ENCODE measurements at places on chromosomes 7 and 10. TPM values are rescaled to one million over a fixed set of nuclear protein-coding genes. Genes with fewer than 3 reads are reported as not detected.

GRCh38 chr7:12805518-12805928, 118.1 kb downstream of the ARL4A start:
- H3K4me1 ChIP-seq = peaks cover 38% of the 10 kb centered on the region
- no peaks in the 10 kb centered on the region for H3K27me3 ChIP-seq
- H3K36me3 ChIP-seq = no peaks in the 10 kb centered on the region
- no peak overlapping the region for H3K27ac ChIP-seq
- no peak overlapping the region for H3K4me3 ChIP-seq

DNA sequence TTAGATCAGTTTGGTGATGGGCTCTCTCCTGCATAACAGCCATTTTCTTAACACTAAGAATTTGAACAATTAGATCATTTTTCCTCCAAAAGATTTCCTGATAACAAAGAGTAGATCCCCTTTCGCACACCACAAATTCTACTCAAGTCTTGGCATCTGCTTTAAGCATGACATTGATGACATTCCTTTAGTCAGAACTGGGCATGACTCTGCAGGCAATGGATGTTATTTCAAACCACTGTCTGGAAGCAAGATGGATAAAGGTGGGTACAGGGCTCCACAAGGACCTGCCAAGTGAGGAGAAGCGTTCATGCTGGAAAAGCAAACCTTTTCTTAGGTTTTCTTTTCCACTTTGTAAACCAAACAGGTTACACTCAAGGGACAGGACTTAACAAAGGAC, 123.5 kb downstream of the GLCCI1 start:
- H3K36me3 ChIP-seq = peaks cover 10% of the 10 kb centered on the region
- H3K4me3 ChIP-seq = no peak overlapping the region
- no peak for DNase-seq
- no peak overlapping the region for H3K27ac ChIP-seq
- H3K4me1 ChIP-seq = peaks cover 8% of the 10 kb centered on the region

DNA sequence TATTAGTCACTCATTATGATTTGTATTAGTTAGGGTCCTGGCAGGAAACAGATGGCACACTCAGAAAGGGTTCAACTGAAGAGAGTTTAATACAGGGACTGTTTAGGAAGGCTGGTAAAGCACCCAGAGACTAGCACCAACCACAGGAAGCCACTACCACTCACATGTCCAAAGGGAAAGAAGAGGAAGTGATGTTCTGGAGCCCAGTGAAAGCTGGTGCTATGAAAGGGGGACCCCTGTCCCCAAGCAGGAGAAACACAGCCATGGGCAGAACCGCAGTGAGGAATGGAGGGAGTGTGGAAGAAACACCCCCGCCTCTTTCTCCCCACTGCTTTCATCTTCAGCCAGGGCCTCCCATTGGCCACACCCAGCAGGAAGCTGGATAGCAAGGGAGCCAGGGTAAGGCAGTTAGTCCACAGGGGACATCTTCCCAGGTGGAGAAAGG, 3.2 kb upstream of the VSIR start:
- no peak overlapping the region for H3K4me3 ChIP-seq
- no peaks in the 10 kb centered on the region for H3K36me3 ChIP-seq
- H3K4me1 ChIP-seq = peaks cover 8% of the 10 kb centered on the region
- no peak for DNase-seq

GJD4 gene
- total RNA-seq = not detected

GRCh38 chr7:28105234-28105633, 75.4 kb downstream of the JAZF1 start:
- DNase-seq = no peak
- H3K4me3 ChIP-seq = no peak overlapping the region
- peaks cover 39% of the 10 kb centered on the region for H3K4me1 ChIP-seq
- no peaks in the 10 kb centered on the region for H3K36me3 ChIP-seq

GATAD1 gene
- total RNA-seq = 53.6 TPM

DNA sequence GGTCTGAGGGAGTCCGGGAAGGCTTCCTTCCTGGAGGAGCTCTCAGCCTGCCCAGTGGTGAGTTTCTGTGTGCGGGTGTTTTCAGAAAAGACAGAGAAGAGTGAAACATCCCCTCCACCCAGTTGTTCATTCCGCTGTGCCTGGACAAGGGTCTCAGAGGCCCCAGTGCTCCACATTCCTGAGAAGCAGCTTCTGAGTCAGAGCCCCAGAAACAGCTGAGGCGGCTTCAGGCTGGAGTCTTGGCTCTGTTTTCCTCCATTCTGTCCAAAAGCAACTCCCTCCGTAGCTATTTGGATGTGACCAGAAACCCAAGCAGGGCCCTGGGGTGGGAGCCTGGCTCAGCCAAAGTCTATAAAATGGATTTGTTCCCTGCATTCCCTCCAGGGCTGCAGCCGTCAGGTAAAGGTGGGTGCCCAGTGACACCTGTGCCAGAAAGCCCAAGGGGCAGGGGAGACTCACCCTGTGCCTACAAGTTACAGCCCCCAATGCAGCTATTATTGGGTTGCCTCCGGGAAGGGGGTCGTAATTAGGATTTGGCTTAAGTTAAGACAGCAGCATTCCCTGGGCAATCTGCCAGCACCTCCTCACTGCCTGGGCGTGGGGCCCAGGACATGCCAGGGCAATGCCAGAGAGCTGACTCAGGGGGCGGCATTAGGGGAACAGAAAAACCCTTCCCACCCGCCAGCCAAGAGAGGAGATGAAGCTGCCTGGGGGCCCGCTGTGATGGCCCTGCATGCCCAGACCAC, 13.1 kb upstream of the CAMK2G start:
- peak overlapping the region; percentile 85 for H3K27ac ChIP-seq
- no peaks in the 10 kb centered on the region for H3K27me3 ChIP-seq
- peaks cover 43% of the 10 kb centered on the region for H3K4me1 ChIP-seq
- H3K36me3 ChIP-seq = no peaks in the 10 kb centered on the region

BCL7B gene
- 42.5 TPM for total RNA-seq

GRCh38 chr7:265998-266850, 23.7 kb upstream of the FOXL3 start:
- H3K36me3 ChIP-seq = peaks cover 10% of the 10 kb centered on the region
- DNase-seq = peak; percentile 16
- peaks cover 25% of the 10 kb centered on the region for H3K27me3 ChIP-seq
- H3K27ac ChIP-seq = no peak overlapping the region
- no peak overlapping the region for H3K4me3 ChIP-seq

- H3K4me1 ChIP-seq = peaks cover under 1% of the 10 kb centered on the region
- no peak overlapping the region for H3K4me3 ChIP-seq
- H3K27me3 ChIP-seq = no peaks in the 10 kb centered on the region
These were observed 12.9 kb upstream of the CDK6 start for GRCh38 chr7:92849322-92849721.

BMPR1A gene
- total RNA-seq = 100.0 TPM

GRCh38 chr10:62980687-62981086, 152.4 kb upstream of the NRBF2 start:
- no peak overlapping the region for H3K4me3 ChIP-seq
- no peak for DNase-seq
- H3K27ac ChIP-seq = no peak overlapping the region
- H3K27me3 ChIP-seq = peaks cover 13% of the 10 kb centered on the region
- no peaks in the 10 kb centered on the region for H3K36me3 ChIP-seq

MYOF gene
- total RNA-seq = 56.0 TPM

DNA sequence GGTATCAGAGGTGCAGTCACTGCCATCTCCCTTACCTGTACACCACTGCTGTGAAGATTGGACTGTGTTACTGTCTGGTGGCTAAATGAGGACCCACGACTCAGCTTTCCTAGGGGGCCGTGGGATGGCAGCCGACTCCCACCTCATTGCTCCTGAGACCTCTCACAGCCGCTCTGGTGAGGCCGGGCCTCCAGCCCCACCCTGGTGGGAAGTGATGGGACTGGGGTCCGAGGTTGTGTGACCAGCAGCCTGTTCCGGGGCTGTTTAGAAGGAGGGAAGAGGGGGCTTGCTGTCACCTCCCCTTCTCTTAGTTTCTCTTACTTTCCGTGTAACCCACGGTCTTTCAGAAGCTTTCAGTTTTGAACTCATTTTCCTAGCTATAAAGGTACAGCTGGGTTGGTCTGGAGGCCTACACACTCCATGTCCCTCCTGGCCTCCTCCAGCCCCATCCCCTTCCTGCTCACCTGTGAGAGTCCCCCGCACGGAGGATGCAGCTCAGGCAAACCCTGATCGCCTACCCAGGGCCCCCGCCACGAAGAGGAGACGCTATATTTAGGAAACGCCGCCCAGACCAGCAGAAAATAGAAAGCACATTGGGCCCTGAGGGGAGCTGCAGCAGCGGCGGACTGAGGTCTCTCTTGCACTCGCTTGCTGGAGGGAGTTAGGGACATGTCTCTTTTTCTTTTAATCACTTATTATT, 4.6 kb downstream of the EMX2 start:
- H3K4me3 ChIP-seq = no peak overlapping the region
- peaks cover 96% of the 10 kb centered on the region for H3K27me3 ChIP-seq
- H3K4me1 ChIP-seq = peaks cover 26% of the 10 kb centered on the region
- DNase-seq = no peak
- no peak overlapping the region for H3K27ac ChIP-seq
- H3K36me3 ChIP-seq = peaks cover 1% of the 10 kb centered on the region

OIT3 gene
- total RNA-seq = 0.72 TPM

Measured in mesothelial cell of epicardium (in vitro differentiated cells).